Right lobe of liver (tissue), 6 donors: ENCODE measurements at places on chromosomes 13 and 19. TPM values are rescaled to one million over a fixed set of nuclear protein-coding genes. Genes with fewer than 3 reads are reported as not detected.

DNA sequence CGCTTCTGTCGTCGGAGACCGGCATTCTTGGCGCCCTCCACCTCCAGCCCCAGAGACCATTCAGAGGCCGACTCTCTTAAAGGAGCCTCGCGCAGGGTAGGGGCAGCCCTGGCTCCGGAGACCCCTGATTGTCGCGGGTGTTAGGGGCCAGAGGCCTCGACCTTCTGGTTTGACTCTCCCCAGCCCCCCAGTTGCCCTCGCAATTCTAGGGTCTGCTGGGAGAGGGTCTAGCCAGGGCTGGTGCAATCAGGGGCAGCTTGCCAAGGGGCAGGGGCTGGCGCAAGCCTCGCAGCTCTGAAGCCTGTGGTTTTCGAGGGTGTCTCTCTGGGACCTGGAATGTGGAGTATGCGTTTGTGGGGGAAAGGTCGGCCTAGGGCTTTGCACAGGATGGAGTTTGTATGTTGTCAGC lies 1.6 kb upstream of the SLC7A10 start:
- DNase-seq: no peak

The PRKCG gene
- total RNA-seq: not detected

DNA sequence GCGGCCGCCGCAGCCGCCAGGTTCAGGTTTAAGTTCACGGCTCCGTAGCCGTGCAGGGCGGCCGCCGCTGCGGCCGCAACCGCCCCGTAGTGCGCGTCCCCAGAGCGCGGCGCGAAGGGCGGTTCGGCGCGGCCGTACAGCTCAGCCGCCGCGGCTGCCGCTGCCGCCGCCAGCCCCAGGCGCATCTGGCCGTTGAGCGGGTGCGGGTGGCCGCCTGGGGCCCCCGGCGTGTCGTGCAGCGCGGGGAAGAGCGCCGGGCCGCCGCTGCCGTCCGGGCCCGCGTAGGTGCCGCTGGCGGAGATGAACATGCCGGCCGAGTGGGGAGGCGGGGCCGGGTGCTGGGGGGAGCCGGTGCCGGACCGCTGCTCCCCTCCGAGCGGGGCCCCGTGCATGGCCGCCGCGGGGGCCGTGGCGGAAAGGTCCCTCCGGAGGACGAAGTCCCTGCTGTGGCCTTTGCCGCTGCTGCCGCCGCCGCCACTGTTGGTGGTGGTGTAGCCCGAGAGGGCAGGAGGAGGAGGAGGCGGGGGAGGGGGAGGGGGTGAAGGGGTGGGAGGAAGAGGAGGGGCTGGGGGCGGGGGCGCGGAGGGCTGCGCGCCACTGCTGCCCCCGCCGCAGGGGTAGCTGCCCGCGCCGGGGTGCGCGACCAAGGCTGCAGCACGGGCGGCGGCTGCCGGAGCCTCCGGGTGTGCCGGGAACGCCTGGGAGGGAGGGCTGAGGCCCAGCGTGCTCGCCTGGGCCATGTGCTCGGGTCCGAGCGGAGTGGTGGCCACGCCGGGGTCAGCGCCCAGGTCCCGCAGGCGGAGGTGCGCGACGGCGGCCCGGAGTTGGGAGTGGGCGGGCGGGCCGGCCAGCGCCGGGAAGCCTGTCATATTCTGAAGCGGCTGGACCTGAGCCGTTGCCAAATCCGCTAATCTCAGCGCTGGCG lies 654 bp downstream of the ZIC5 start:
- no peak for DNase-seq

DNA sequence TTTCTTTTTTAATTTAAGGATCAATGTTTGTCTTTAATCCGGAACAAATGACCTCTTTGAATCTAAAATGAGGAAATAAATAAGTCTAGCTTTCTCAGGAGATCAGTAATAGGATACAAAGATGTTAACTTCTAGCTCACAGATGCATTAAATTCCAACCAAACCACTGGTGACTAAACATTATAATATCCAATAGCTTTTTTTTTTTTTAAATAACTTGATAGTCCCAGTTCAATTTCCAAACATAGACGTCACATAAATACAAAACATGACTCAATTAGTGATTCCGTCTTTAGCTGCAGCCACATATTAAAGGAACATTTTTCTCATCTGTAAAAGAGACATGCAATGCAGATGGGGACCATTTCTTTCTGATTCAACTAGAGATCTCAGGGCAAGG lies 390.5 kb upstream of the PCDH9 start:
- no peak for DNase-seq

- no peak for DNase-seq
Measured at GRCh38 chr13:53783471-53783870, 754.9 kb downstream of the OLFM4 start.
